Midbrain (tissue), 1 donor: ENCODE measurements at places on chromosomes 16 and 17.

DNA sequence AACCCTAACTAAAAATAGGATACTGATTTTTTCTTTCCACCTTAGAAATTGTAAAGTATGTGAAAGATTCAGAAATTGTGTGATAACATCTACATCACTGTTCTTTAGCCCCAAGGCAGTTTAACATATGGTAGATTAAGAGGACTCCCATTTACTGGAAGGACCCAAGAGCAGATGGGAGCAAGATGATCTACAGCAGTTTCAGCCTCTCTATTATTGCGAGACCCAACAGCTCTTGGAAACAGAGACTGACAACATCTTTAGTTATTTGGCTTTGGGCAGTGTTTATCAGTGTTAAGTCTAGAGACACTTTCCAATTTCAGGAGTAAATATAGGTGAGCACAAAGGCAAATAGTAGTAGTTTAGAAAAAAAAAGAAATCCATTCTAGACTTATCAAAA lies 124.9 kb upstream of the CORO6 start:
- DNase-seq = no peak

GRCh38 chr17:1298606-1299005 lies 19.1 kb downstream of the TRARG1 start:
- DNase-seq = no peak

- no peak for DNase-seq
These were observed 134.9 kb downstream of the NLK start for GRCh38 chr17:28177351-28177750.

- no peak for DNase-seq
These were observed 509 bp upstream of the ATP2C2 start for GRCh38 chr16:84367750-84368307.

DNA sequence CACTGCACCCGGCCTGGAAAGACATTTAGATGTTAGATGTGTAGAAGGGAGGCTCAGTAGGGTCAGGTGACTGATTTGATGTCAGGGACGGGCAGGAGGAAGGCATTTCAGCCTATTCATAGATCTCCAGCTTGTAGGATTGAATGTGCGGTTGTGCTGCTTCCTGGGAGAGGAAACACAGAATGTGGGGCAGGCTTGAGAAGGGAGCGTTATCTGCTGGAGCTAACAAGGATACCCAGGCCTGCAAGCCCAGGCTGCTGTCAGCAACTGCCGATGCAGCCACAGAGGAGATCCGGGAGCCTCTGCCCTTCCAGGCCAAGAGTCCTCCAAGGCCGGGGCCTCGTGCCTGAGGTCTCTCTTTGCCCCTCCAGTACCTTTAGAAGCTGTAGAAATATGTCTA lies 205.6 kb downstream of the SPECC1 start:
- DNase-seq = peak; percentile 29

GRCh38 chr16:69522041-69522578 lies 43.7 kb upstream of the NFAT5 start:
- DNase-seq = no peak

GRCh38 chr17:48131216-48131824 lies 23.8 kb downstream of the SNX11 start:
- peak; percentile 83 for DNase-seq

DNA sequence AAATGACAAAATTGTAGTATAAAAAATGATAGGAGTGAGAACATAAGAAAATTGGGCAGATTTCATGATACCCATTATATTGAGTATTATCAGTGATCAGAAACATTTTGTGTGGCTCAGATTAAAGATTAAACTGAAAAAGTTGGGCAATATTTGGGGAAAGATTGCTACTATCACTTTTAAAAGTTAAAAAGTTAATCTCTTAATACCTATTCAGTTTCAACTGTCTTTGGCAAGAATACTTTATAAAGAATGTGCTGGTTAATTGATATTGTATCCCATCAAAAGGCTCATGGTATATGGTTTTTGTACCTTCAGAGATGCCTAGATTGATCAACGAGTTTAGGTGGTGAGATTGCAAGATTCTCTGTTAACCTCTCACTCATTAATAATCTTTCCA lies 55.8 kb downstream of the BPTF start:
- no peak for DNase-seq

DNA sequence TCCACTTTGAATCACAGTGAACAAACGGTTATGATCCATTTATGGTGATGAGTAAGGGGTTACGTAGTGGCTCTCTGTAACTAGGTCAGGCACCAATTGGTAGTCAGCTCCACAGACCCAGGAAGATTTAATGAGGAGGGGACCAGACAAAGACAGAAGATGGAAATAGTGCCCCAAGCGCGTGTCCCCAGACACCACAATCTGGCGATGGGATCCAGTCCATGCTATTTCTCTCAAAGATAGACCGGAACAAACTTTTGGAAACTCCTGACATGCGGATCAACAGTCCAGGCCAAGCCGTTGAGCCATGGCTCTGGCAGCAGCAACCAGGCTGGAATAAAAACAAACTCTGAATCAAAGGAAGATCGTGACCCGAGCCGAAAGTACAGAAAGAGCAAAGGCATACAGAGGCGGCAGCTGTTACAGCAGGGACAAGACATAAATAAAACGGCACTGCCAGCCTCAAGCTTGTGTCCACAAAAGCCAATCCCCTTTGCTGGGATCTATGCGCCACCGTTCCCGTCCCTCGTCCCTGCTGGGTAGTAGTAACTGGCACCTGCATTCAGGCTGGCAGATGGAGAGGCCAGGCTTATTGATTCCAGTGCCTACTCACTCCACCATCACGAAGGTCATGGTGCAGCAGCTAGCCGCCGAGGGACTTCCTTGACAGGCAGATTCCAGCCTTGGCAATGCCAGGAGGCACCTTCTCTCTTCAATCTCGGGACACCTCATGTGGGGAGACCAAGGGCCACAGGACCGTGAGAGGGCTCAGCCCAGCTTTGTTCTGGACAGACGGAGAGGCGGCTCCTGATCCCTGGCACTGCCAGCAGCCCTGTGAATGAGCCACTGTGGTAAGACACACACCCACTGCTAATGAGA lies 50.2 kb downstream of the CDH11 start:
- DNase-seq = peak; percentile 90

DNA sequence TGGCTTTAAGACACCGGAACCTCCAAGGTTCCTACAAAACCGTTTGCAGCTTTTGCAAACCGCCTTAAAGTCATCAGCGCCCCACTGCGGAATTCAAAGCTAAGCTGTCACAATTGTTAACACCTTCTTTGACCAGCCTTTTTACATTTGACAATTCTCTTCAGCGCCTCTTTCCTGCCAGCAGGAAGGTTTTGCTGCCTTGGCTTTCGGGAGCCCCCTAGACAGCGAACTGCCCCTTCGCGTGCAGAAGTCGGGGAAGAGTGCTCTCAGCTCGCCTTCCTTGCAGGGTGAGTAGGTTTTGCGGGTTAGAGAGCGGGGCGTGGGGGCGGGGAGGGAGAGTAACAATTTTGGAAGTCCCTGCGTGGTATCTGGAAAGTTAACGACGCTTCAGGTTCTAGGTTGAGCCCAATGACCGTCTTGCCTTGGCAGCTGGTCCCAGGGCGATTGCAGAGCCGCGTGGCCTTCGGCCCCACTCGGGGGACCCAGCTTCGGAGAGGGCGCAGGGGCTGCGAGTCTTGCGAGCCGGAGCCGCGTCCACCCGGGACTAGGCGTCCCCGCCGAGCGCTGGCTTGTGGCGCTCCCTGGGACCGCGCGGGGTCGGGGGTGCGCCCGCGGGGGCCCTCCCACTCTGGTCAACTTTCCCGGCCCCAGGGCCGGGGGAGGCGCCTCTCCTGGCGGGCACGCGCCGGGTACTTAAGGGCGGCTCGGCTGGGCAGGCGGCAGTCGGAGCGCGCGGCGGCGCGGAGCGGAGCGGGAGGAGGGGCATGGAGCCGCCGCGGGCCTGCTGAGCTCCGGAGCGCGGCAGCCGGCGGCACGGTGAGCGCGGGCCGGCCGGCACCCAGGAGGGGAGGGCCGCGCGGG lies at the start of gene HAS3:
HAS3 (plus strand) TSS at position 153 of the 861 bp plus-strand sequence. CDS start 3,743 bp downstream, outside the sequence.
- DNase-seq = peak; percentile 16

DNA sequence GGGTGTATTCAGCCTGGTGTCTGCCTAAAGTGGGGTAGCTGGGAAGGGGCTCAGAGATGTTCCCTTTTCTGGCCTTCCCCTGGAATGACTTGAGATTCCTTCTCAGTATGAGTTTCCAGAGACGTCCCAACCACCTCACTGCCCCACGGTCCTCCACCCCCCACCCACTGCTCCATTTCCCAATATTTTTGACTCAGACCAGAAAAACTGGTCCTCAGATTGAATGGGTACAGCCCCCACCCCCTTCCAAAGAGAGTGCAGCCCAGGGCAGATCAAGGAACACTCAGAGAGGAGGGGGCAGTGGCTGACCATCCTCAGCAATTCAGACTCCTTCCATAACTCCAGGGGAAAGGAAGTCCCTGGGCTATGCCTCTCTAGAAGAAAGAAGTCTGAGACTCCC lies 3.2 kb downstream of the ACLY start:
- DNase-seq = no peak

GRCh38 chr16:20822521-20823325 lies 16.4 kb downstream of the REXO5 start:
- DNase-seq = no peak

- no peak for DNase-seq
These were observed 148.7 kb upstream of the HS3ST2 start for GRCh38 chr16:22665048-22665797.
